Activated effector memory CD4-positive, alpha-beta T cell treated with Interleukin-2 at 50 U/mL for 16 hours (primary cell): ENCODE measurements at places on chromosomes 13 and 19.

DNA sequence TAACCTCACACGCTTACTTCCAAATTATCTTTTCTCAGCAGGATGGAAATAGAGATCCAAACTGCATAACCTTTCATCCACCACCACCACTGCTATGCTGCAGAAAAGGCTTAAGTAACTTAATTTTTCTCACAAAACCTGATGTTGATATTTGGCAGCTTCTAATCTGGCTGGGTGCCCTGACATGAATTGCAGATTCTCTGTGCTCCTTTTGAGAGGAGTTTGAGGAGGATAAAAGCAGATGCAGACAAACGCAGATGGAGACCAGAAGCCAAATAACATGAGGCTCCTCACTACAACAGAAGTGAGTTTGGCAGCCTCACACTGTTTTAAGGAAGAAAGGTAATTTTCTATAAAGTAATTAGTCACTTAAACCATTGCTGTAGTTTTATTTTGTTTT, 646.2 kb upstream of the ATXN8OS start:
- no peak for DNase-seq

- no peak for DNase-seq
Measured at GRCh38 chr13:20553311-20553710, 13.6 kb upstream of the IFT88 start.

GRCh38 chr19:55406826-55407549, 600 bp downstream of the UBE2S start:
- DNase-seq = peak; percentile 19

DNA sequence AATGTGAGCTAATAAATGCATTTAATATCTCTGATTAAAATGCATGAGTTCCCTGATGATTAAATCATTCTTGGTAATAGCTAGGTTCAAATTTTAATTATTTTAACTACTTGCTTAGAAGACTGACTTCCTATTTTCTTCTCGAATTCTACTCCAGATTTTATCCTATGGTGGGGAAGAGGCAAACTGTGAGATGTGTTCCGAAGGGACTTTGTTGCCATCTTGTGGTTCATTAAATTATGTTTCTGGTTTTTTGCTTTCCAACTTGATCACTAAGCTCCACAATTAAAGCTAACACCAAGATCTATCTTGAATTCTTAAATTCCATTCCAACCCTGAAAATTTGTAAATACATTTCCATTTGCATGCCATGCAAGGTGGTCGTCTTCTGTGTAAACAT, 538.4 kb upstream of the PCDH20 start:
- DNase-seq = no peak

GRCh38 chr19:22882797-22883196, 50.7 kb downstream of the ZNF723 start:
- no peak for DNase-seq

DNA sequence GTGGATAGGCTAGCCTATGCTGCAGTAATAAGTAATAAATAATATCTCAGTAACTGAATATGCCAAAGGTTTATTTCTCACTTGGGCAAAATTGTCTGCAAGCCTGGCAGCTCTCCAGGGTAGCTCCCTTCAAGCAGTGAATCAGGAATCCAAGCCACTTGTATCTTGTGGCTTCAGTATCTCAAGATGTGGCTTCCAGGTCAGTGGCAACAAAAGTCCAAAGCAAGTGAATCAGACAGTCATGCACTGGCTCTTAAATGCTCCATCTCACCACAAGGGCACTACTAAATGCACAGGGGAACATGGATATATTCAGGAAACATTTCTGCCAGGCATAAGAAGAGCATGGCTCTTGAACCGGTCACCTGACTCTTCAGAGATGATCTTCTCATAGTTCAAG, 126.3 kb downstream of the KCTD12 start:
- no peak for DNase-seq

DNA sequence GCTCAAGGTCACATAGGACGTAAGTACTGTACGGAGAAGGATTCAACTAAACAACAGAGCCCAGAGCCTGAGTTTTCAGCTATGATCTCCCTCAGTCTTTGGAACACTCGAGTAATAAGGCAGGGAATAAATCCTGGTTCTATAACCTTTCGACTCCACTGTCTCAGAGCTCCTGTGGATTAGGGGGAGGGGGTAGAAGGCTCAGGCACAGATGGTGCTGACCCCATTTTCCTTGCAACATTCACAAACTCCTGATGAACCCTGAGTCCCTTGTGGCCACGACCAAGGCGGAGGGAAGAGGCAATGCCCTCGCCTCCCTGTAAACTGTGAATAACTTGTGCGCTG, 21.4 kb downstream of the NOVA2 start:
- no peak for DNase-seq

DNA sequence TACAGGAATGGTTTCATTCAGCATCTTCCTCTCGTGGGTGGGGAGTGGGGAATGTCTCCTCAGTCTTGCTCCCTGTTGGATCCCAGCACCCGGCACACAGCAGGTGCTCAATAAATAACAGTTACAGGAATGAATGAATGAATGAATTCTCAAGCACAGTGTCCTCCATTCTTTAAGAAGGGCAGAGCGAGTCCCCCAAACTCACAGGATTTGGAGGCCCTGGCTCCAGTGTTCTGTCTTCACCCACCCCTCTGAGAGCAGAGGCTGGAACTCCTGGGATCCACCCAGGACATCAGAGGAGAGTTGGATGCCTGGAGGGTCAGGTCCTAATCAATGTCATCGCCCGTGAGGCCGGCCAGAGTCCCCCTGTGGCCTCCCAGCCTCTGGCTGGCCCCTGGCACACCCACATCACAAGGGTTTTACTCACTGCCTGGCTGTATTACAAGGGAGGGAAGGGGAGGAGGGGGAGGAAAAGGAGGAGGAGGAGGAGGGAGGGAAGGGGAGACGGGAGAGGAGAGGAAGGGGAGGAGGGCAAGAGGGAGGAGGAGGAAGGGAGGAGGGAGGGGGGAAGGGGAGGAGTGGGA, 8.7 kb upstream of the CREB3L3 start:
- DNase-seq = no peak

- DNase-seq = no peak
Measured at GRCh38 chr13:90321281-90321931, 1026.1 kb upstream of the MIR17HG start.

GRCh38 chr13:97182111-97182890, 39.8 kb upstream of the MBNL2 start:
- no peak for DNase-seq

DNA sequence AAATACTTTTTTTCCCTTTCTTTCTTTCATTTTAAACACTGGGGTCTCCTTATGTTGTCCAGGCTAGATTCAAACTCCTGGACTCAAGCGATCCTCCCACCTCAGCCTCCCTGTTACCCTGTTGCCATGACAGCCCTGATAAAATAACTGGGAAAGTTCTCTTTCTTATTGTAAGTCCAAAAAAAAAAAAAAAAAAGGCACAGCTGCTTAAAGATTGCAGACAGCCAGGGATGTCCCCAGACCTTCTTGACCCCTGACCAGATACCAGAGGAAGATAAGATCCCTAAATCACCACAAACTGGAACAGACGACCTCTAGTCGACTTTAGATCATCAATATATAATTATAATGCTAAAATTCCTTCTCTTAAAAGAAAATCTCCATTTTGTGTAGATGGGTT, 1.1 kb upstream of the MVB12A start:
- DNase-seq = no peak

DNA sequence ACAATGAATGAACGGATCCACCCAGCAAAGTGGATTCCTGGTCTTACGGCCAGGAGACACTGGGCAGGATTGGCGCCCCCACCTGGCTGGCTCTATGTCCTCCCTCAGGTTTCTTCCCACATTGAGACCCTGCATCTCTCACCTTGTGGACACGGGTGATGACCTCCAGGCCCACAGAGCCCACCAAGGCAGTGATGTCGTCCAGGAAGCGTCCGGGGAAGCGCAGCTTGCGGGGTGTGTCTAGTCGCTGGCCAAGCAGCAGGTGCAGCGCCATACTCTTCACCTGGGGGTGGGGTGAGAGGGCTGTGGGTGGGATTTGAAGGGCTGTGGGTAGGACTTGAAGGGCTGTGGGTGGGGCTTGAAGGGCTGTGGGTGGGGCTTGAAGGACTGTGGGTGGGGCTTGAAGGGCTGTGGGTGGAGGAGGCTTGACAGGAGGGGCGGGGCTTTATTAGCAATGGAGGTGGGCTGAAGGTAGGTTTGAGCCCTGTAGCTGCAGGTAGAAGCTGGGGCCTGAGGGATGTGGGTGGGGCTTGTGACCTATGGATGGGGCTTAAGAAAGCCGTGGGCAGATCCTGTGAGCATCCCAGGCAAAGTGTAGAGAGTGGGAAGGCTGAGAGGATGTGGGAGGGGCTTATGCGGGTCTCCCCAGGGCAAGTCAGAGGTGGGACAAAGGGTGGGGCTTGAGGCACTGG, 12.1 kb upstream of the ANGPTL8 start:
- DNase-seq = no peak

- no peak for DNase-seq
Measured at GRCh38 chr19:11223200-11223599, 16.2 kb upstream of the ANGPTL8 start.

- DNase-seq = peak; percentile 69
Measured at GRCh38 chr19:33235269-33235995, 9.8 kb upstream of the SLC7A10 start.

DNA sequence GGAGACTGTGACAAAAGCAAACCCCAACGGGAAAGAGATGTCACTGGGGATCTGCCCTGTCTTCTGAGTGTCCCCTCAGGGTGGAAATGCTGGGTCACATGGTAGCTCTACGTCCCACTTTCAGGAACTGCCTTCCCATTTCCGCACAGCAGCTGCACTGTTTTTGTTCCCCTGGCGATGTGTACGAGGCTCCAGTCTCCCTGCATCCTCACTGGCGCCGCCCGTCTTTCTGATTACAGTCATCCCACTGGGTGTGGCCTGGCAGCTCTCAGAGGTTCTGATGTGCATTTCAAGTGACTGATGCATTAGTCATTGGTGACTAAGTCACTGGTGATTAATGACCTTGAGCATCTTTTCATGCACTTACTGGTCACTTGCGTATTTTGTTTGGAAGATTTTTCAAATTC, 21.2 kb downstream of the PCID2 start:
- no peak for DNase-seq

DNA sequence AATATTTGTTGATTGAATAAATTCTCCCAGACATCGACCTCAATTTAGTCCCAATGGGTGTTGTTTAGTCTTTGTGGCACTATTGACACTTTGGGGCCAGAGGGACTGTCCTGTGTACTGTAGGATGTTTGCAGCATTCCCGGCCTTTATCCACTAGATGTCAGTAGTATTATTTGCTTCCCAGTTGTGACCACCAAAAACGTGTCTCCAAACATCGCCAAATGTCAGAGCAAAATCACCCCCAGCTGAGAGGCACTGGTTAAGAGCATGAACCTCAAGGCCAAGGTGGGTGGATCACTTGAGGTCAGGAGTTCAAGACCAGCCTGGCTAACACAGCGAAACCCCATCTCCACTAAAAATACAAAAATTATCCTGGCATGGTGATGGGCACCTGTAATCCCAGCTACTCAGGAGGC, 15.4 kb downstream of the NLRP12 start:
- no peak for DNase-seq

DNA sequence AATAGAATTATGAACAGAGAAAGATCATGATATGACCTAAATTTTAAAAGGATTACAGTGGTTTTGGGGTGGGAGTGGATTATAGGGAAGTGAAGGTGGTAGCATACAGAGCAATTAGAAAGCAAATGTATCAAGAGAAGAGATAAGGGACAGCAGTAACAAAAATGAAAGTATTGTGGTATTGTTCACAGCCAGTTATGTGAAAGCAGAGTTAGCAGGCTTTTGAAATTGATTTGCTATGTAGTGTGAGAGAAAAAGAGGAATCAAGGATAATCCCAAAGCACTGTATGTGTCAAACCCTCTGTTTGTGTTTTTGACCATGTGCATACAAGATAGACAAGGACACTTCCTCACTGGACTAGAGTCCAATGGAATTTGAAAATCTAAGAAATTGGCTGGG, 1721.4 kb downstream of the PCDH9 start:
- DNase-seq = no peak

DNA sequence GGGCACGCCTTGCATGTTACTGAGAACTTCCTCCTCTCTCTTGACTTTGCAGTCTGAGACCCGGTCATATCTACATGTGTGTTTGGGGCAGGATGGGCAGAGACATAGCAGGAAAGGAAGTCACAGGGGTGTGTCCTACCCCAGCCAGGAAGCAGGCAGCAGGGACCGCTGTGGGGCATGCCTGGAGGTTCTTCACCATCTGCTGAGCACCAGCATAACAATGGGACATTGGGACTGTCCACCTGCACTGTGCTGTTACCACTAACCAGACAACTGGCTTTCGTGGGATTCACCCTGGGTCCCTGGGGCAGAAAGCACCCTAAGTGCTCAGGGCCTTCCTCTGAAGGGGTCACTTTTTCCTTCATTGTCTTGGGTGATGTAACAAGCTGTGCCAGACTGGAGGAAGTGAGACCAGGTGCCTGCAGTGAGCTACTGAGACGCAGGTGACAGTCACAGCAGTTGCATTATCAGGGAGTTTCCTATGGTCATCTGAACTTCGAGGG, 2.6 kb upstream of the HAUS5 start:
- DNase-seq = peak; percentile 37

- DNase-seq = no peak
Measured at GRCh38 chr19:15161028-15161984, 39.5 kb downstream of the NOTCH3 start.

- no peak for DNase-seq
Measured at GRCh38 chr19:37353968-37354367, 16.9 kb upstream of the ZNF527 start.

DNA sequence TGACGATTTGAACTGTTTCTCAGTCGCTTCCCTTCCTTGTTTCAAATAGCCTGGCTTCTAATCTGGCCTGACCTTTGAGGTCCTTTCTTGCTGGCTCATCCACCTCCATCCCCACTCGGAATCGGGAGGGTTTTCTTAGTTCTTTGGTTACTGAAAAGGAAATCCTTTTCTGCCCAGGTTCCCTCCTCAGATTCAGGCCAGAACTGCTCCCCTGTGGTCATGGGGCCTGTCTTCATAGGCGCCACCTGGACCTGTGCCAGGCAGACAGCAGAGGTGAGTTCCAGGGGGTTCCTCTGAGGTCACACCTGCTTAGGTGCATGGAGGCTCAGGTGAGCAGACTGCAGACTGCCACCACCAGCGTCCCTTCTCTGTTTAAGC, 62.4 kb downstream of the AKAP11 start:
- DNase-seq = no peak

DNA sequence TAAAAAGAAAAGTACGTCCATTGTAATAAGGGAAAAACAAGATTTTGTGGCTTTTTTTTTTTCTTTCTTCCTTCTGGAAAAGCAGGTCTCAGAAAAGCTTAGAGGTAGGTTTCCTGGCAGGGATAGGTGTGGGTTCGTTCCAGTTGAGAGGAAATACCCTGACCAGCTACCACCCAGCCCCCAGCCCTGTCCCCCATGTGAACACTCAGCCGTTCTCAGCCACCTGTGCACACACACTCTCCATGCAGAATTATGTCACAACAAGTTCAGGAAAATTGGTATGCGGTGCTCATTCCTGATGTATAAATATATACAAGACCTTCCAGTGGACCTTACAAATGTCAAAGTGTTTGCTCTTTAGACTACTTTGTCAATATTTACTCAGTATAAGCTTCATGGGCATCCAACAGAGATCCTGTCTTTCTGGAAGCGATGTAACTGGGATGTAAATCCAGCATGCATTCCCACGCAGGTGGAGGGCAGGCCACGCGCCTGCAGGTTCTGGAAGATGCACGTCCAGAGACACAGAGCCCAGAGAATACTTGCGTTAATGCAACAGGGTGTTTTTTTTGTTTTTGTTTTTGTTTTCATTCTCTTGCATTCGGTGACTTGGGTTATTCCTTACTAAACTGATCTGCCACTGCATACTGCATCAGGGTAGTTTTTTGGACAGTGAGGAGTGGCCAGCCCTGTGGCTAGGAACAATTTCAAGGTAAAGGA, 68.8 kb downstream of the TSHZ3 start:
- DNase-seq = no peak
